GM23248 (cell line): ENCODE measurements at places on chromosomes 4 and X.

- no peak overlapping the region for H3K27ac ChIP-seq
- H3K4me3 ChIP-seq = no peak overlapping the region
- DNase-seq = no peak
- 0 out of 2 replicates have a peak, but pooled peaks cover 21% of the 10 kb centered on the region for H3K27me3 ChIP-seq
- H3K36me3 ChIP-seq = no peaks in the 10 kb centered on the region
These were observed 12.2 kb downstream of the TRPC3 start for GRCh38 chr4:121939690-121940089.

- no peaks in the 10 kb centered on the region for H3K27me3 ChIP-seq
- H3K27ac ChIP-seq = no peak overlapping the region
- H3K4me1 ChIP-seq = no peaks in the 10 kb centered on the region
- H3K36me3 ChIP-seq = no peaks in the 10 kb centered on the region
These were observed 366.6 kb downstream of the GASK1B start for GRCh38 chr4:157806184-157806583.

DNA sequence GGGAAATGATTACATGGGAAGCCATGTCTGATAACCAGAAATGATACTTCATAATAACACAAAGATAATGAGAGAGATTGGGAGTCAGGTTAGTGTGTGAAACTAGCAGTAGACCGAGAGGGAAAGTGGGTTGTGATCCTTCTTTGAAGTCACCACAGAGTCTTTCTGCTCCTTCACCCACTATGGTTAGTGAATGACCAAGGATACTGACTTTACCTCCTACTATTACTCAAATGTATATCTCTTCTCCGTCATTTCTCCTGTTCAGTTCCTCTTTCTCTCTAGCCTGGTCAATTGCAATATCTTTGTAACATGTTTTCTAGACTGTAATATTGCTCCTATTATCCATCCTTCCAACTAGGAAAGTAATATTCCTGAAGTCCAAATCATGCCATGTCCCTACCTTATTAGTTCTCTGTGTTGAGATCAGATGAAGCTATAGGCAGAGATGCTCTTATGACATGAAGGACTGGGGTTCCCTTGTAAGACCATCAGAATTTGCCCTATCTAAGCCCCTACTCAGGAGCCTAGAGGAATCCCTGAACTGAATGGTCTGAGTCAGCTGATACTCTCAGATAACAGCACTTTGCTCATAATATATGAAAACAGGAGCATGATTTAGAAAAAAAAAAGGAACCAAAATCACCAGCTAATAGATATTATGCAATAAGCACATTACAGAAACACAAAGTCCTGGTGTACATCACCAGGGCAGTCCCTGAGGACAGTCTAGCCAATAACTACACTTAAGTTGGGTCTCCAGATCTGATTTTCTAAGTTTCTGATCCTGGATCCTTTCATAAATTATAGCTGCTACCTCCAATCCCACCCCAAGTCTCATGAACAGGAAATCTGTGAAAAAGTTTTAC, 81.2 kb downstream of the SHROOM3 start:
- no peak overlapping the region for H3K27ac ChIP-seq
- no peak overlapping the region for H3K4me3 ChIP-seq
- H3K4me1 ChIP-seq = peaks cover 7% of the 10 kb centered on the region; the same call in 1 of the 2 replicates
- H3K27me3 ChIP-seq = no peaks in the 10 kb centered on the region
- peak; percentile 14 for DNase-seq

DNA sequence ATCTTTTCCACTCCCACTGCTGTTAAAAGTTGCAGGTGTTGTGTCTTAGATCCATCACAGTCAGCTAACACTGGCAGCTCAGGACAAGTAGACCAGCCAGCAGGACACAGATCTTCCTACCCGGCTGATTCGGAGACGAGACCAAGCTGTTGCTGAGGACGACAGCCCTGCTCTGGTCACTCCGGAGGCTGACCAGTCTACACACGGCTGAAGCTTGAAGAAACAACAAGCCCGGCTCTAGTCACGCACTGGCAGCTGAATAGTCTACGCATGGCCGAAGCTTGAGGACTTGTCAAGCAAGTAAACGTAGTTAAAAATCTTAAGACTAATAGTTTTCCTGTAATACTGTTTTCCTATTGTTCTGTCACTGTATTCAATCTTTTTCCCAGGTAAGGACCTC, 1.8 kb downstream of the ACOX3 start:
- H3K4me1 ChIP-seq = peaks cover 22% of the 10 kb centered on the region
- no peaks in the 10 kb centered on the region for H3K36me3 ChIP-seq
- H3K4me3 ChIP-seq = no peak overlapping the region
- no peak overlapping the region for H3K27ac ChIP-seq

DNA sequence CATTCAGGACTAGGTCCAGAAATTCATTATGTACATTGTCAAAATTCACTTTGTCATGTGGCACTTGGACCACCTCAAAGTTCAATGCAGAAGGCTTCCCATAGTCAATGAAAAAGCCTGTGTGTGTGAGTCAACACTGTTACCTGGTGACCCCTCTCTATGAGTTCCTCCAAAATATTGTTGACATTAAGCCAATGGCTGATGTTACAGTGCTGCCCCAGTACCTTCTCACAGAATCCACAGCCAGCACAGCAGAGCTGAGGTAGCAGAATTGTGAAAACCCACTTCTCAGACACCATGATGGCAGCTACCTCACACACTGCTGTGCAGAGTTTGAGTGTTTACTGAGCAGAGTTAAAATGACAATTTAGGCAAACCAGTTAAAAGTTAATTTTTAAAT, 22.4 kb upstream of the UGT2B4 start:
- H3K36me3 ChIP-seq = no peaks in the 10 kb centered on the region
- H3K27ac ChIP-seq = no peak overlapping the region
- no peak overlapping the region for H3K4me3 ChIP-seq
- H3K4me1 ChIP-seq = no peaks in the 10 kb centered on the region
